ENCODE measurements at places on chromosomes 6 and 20.

GRCh38 chr6:76779068-76779467 is 684.2 kb downstream of the HTR1B start:
- DNase-seq, result no peak

DNA sequence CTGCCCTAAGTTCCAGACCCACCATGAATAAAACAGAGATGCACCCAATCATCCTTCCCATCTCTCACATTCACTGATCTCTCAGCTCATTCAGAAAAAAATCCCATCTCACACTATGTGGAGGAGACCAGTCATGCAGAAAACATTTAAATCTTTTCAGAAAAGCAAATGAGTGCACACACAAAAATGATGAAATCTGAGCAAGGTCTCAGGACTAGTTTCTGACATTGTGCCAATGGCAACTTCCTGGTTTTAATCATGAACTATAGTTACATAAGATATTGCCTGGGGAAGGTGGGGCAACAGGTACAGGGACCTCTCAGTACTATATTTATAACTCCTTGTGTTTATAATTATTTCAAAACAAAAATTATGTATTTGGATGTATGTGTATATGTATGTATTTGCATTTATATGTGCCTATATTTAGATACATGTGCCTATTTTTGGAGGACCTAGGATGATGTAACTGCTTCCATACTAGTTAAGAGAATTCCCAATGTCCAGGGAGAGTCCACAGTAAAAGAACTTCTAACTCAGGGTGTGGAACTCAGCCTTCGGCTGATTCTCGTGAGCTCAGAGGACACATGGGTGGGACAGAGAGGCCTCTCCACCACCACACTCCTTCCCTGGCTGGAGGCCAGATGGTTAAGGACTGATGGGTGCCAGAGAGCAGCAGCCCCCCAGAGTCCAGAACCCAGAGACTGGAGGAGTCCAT is 71.7 kb upstream of the MAP3K4 start:
- no peak for DNase-seq

GRCh38 chr20:44089987-44090674 is 96.9 kb downstream of the JPH2 start:
- no peak for DNase-seq

DNA sequence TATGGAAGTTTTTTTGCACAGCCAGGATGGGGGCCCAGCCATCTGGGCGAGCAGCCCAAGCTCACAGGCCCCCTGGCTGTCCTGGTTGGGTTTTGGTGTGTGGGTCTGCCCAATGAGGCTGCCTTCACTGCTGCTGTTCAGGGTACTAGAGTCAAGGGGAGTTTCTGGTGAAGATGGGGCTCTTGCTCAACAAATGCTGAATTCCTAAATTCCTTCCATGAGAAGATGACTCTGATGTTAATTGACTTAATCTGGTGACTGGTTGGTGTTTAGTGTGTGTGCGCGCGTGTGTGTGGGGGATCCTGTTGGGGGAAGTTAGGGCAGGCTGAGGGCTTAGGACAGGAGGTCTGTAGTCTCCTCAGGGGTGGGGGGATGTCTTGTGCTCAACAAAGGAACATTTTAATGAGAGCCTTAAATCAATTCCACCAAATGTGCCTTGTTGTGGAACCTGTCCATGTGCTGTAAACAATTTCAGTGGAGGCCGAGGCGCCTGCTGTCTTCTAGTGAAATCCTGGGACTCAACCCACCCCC is 1.9 kb downstream of the PTK7 start:
- DNase-seq, result no peak

DNA sequence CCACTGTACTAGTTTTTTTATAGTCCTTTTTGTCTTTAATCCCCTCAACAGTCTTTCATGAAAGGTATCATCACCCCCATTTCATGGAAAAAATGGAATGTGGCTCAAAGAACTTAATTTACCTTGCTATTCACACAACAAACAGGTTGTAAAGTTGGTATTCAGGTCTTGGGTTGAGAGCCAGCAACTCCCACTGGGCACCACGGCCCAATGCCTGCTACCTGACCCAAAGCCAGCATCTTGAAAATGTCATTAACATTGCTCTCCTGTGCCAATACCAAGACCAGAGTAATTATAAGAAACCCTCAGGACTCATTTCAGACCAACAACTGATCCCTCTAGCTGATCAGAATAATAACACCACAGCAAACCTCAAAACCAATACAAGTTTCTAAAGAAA is 75.7 kb downstream of the METTL24 start:
- no peak for DNase-seq

- no peak for DNase-seq
Measured at GRCh38 chr6:157600807-157601206, 219.8 kb downstream of the ZDHHC14 start.

DNA sequence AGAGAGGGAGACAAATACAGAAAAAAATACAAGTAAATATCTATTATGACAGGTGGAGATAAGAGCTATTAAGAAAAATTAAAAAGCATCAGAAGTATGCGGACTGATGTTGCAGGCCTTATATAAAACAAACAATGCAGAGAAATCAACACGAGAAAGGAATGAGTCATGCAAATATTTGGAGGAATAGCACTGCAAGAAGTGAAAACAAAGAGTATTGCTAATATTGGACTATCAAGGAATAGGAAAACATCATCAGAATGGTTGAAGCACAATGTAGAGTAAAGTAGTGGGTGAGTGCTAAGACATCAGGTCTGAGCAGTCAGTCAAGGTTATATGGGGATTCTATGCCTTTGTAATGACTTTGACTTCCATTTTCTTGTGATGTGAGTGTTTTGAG is 657.5 kb upstream of the GJE1 start:
- DNase-seq, result no peak

GRCh38 chr6:133241086-133241900 is at the start of gene EYA4:
Gene EYA4 (plus strand): TSS chr6:133241357. CDS start chr6:133274781, 33,424 bp downstream.
- no peak for DNase-seq

GRCh38 chr6:167719920-167720319 is 106.8 kb upstream of the AFDN start:
- no peak for DNase-seq

DNA sequence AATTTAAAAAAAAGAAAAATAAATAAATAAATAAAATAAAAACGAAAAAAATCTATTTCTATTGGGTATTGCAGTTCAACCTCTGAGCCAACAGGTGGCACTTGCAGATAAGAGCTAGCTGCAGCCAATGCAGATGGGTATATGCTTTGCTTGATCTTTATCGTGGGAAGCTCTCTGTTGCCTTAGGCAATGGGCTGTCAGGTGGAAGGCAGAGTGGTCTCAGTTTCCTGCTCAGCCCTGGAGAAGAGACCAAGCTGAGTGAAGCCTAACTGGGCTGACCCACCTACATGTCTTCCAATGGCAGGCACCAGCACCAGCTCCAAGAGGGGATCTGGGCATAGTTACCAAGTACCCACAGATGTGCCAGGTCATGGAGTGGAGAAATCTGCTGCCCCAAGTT is 95.0 kb downstream of the AK9 start:
- no peak for DNase-seq

- no peak for DNase-seq
Measured at GRCh38 chr6:39669973-39670342, 55.2 kb downstream of the KIF6 start.

DNA sequence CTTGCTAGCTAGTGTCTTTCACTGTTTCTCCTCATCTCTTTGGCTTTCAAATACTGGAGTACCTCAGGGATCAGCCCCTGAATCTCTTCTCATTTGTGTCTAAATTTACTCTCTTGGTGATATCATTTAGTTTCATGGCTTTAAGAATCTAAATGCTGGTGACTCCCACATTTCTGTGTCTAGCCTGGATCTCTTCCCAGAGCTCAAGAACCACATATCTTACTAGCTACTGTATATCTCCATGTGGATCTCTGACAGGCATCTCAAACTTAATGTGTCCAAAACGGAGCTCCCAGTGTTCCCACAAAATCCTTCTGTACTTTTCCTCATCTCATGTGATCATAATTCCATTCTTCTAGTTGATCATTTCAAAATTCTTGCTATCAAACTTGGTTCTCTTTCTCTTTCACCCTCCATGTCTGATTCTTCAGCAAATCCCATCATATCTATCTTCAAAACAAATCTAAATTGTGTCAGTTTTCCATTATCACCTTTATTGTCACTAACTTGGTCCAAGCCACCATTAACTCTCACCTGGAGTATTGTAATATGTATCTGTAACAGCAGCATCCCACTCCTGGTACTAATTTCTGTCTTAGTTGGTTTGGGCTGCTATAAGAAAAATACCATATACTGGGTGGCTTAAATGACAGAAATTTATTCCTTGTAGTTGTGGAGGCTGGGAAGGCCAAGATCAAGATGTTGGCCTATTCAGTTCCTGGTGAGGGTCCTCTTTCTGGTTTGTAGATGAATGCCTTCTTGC is 45.9 kb downstream of the CCDC170 start:
- no peak for DNase-seq

DNA sequence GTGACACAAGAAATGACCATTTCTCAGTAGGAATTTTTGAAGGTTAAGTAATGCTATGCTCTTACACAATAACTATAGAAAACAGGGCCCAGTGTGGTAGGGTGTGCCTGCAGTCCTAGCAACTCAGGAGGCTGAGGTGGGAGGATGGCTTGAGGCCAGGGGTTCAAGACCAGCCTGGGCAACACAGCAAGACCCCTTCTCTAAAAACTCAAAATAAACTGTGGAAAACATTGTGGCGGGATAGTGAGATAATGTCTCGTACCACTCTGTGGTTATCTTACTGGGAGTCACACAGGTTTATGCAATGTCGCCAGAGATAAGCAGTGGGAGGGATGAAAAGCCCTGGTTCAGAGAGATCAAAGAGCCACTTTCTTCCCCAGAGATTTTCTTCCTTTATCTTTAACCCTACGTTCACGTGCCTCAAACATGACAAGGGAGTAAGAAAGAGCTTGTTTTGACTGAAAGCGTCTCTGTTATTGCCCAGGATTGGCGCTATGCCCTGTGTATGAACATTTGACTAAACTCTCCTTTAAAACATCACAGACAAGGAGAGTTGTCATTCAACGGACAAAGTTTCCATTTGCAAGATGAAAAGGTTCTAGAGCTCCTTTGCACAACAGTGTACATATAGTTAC is 13.9 kb downstream of the GCM1 start:
- no peak for DNase-seq

DNA sequence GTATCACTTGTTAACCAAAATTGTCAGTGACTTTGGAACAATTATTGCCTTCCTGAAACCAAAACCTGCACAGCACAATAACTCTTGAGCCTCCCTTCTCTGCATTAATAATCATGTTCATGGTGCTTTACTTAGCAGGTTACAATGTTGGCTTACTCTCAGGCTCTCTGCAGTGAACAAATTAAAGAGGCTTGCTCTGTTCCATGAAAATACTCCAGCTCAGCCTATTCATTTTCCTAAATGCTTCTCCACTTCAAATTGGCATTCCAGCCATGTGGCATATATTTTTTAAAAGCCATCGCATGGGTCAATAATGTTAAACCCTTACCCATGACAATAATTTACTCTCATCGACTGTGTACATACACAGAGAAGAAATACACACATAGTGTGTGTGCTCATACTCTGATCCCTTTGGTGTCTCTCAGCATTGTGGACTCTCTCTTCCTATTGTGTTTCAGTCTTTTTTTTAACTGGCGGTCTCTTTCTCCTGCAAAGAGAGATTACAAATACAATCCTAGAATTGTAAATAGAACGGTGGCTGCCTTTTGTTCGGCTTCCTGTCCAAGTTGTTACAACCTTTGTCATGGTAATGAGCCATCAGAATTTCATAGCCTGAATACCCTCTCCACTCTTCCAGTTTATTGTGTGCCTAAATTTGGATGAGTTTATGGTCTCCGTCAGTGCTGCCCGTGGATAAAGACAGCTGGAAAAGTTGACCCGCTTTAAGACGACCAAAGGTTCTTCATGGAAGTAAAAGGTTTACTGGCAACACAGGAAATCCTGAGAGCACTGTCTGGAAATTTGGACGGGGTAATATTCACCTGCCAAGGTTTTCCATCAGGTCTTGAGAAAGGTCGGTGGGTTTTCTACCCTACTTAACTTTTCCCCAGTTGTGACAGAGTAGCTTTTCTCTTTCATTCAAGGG is 263.6 kb downstream of the CD83 start:
- DNase-seq, result no peak

- DNase-seq, result no peak
Measured at GRCh38 chr6:11224252-11224965, 8.1 kb downstream of the NEDD9 start.

GRCh38 chr6:90485635-90486277 is 101.1 kb downstream of the MAP3K7 start:
- DNase-seq, result no peak

DNA sequence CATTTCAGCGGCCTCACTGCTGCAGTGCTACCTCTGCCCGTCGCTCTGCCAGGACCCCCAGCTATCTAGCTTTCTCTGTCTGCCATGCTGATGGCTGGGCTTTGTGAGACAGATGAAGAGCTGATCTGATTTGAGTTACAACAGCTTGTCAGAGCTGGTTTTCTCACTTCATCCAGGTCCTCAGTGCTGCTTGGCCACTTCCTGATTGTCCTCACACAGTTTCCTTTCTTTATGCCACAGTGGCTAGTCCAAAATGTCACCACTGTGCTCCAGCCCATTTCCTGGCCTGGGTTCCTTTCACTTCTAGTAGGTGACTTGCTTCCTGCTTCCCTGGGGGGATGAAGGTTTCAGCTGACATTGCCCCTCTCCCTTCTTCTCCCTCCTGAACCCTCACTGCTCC is 35.4 kb downstream of the FNDC1 start:
- DNase-seq, result no peak

DNA sequence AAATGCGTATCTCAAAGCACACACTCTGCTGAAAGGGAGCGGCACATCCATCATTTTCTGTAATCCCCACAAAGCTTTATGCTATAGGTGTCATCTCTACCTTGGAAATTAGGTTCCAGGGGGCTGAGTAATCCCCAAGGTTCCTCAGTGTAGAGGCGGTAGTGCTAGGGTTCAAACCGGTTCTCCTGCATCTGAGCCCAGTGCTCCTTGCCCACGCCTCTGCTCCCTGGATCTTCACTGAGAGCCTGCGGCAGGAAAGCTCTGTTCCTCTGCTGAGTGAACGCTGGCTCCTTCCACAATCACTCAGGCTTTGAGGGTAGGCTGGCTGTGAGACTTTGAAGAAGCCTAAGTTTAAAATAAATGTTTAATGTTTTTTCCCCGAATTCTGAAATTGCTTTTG is 24.9 kb downstream of the SLC22A23 start:
- no peak for DNase-seq

- DNase-seq, result no peak
Measured at GRCh38 chr6:74182992-74183391, 487.0 kb downstream of the CD109 start.

DNA sequence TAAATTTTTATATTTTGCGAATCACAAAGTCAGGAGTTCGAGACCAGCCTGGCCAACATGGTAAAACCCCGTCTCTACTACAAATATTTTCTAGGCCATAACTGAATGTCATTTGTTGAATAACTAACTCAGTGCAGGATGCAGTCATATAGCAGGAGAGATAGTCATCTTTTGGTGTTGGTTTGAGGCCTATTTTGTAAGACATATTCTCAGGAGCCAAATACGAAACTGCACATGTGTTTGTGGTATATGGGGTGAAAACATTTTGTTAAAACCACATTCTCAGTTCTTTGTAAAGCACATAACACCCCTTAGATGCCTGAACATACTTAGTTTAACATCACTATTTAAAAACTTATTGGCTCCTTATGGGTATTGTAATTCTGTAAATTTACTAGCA is 4.7 kb upstream of the ENPP5 start:
- DNase-seq, result no peak
